ENCODE measurements at places on chromosomes 12 and 14.

DNA sequence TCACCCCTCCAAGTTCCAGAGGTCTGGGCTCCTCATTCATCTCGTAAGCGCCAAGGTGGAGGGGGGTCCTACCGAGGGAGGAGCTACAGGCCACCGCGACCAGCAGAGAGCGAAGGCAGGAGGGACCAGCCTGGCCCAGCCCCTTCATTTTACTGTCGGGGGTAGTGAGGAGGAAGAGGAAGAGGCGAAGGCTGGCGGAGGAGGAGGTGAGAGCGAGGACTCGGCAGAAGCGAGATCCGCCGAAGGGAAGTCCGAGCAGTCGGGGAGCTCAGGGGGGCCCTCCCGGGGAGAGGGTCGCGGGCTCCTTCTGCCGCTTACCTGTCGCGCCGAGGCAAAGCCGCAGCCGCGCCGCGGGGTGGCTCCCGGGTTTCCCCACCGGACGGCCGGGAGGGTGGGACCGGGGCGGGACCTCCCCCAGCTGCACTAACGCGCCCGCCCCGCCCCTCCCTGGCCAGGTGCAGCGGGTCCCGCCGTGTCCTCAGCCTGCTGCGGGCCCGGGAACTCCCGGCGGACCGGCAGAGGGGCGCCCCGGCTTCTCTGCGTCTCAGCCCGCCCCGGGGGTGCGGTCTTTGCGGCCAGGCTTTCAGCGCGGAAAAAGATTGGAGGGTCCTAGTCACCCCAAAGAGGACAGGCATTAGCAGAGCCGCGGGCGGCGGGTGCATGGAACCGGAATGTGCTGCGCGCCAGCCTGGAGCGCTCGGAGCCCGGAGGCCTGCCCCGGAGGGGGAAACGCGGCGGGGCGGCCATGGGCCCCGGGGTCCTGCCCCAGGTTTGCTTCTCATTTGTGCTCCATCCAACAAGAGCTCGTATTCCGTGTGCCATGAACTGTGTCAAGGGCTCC is at the start of gene GALNT6:
TSS of gene GALNT6 (minus strand) at position 124 of the 841 bp plus-strand sequence. CDS start 11,625 bp downstream, outside the sequence.
- DNase-seq = no peak

GRCh38 chr12:113151655-113152054 is 2.1 kb downstream of the CFAP73 start:
- no peak for DNase-seq

DNA sequence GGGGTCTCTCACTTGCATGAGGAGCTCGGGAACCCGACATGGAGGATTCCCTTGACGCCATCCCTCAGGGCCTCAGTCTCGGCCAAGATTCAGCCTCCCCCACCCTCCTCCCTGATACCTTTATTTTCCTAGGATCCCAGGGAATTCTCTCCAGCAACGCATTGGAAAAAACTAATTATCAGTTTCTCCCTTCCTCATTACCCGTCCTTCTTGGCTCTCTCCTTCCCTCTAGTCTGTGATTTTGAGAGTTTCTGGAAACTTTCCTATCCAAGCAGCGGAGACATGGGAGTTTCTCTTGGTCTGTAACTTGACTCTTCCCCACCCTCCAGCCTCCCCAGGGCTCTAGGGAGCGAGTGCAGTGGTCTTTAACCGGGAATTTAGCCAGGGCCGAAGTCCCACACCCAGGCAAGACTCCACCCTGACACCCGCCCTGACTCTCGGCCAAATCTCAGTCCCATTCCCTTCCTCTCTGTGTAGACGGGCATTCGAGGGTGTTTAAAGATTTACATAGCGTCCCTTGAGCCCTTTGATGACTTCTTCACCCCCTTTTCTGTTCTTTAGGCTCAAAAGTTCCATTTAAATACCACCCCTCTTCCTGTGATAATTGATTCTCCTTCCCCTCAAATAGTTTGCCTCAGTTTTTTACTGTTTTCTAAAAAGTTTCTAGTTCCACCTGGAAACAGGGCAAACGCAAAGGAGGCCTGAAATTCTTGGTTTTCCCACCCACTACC is 6.7 kb downstream of the HOXC5 start:
- DNase-seq = no peak

DNA sequence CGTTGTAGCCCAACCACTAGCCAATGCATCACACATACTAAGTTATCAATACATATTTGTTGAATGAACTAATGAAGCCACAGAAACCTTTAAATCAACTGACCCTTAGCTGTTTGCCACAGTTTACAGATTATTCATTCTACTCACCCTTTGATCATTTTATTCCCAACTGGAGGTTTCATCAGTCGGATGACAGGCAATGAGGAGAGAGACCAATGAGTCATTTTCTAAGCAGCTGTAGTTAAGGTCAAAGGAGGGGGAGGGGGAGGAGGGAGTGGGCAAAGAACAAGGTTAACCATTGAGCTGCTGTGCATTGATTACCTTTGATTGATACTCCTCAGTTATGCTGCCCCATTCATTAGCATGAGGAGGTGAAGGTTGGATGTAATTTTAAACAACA is 469.5 kb downstream of the VRK1 start:
- no peak for DNase-seq

DNA sequence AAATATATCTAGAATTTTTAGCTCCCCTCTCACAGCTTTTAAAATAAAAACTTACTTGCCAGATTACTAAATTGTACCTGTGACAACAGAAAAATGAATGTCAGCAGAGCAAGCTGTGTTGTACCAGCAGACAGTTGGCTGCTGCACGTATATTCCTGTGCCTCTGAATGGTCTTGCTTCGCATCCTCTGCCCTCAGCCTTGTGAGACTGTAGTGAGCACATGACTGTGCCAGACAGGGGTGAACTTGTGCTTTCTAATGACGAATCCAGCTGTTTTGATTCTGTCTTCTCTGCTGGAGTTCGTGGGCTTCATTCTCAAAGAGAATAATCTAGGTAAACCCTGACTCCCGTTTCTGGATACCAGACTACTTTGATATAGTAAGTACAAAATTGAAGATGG is 58.3 kb upstream of the FRMD6 start:
- no peak for DNase-seq

DNA sequence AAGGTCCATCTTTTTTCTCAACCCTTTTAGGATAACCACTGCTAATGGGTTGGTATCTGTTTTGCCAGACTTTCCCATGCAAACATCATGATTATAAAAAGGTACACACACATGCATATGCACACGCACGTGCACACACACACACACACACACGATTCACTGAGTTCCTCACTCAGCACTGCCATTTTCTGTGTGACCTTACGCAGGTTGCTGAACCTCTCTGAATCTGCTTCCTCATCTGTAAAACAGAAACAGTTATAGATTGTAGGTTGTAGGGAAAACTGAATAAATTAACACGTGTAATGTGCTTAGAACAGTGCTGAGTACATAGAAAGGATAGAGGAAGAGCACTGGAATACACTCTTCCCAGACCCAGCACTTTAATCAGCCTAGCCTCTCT is 182.3 kb downstream of the RBM19 start:
- no peak for DNase-seq

DNA sequence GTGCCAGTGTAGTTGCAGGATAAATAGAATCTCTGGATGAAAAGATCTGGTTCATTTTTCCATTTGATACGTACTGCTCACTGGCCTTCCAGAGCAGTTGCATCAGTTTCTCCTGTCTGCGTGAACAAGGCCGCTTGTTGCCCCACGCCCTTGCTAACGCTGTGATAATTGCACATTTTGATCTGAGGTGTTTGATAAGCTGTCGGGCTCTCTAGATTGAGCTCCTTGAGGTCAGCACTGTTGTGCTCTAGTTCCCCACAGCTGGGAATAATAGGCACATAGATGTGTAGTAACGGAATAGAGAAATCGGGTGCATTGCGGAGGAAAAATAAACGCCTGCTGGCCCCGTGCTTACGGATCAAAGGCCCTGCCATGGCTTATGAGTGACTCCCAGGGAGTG is 42.8 kb upstream of the TRAF3 start:
- DNase-seq = no peak

DNA sequence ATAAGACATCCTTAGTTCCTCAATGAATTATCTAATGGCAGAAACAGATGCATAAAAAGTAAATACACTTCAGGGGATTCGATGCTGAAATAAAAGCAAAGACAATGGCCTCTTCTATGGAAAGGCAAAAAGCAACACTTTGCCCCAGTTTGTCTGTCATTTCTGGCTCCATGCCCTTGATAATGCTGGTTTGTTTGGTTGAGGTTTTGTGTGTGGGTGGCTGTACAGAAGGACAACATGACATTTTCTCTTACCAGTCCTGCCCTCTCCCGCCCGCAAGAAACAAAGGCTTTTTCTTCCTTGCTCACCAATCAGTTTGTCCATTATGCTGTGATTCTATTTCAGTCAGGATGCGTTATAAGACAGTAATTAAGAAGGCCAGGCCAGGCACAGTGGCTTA is 18.1 kb upstream of the WDR89 start:
- DNase-seq = no peak

DNA sequence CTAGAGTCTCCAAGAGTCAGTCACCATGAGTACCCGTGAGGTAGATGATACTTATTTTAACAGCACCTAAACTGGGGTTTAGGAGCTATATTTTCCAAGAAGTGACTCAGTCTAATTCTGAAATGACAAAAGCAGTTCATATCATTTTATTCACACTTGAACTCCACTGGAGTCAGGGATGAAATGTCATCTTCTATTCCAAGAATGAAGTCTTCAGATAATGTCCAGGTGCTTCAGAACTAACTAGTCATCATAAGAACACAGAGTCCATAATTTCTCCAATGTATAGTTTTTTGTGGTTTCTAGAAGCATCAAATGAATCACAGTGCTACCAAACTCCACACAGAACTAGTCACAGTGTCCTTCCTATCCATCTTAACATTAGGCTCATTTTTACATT is 13.3 kb downstream of the DNM1L start:
- DNase-seq = no peak

GRCh38 chr12:2113119-2113912 is 60.5 kb downstream of the CACNA1C start:
- DNase-seq = no peak

DNA sequence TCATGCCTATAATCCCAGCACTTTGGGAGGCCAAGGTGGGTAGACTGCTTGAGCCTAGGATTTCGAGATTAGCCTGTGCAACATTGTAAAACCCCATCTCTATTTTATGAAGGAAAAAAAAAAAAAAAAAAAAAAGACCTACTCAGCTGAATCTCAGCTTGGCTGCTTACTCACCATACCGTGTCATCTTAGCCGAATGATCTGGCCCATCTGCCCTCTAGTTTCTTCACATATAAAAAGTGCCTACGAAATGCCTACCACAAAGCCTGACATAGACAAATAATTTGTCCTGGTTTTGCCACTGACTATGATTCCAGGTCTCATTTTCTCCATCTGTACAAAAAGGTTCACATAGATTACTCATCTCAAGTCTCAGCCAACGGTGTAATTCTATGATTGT is 10.1 kb downstream of the DIABLO start:
- DNase-seq = no peak

- DNase-seq = peak; percentile 88
Observed at GRCh38 chr14:22432348-22432976, 156.6 kb downstream of the DAD1 start.

GRCh38 chr14:26959972-26960660 is 362.3 kb upstream of the NOVA1 start:
- no peak for DNase-seq

- DNase-seq = no peak
Observed at GRCh38 chr14:87935081-87935828, 57.7 kb downstream of the GALC start.

- no peak for DNase-seq
Observed at GRCh38 chr12:12608557-12608957, 3.1 kb upstream of the CREBL2 start.

DNA sequence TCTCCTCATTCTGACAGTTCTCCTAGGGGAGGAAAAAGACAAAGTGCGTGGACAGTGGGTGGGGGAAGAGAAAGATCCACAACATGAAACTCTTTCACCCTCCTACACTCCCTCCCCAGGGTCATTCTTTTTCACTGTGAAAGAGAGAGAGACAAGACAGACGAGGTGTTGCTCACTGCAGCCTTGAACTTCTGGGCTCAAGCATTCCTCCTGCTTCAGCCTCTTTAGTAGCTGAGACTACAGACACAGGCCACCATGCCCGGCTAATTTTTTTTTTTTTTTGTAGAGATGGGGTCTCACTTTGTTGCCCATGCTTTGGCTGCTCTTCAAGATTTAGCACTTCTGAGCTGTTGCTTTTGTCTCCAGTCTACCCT is 2.7 kb downstream of the GPX2 start:
- DNase-seq = no peak

- DNase-seq = no peak
Observed at GRCh38 chr12:104467346-104467837, 10.6 kb downstream of the CHST11 start.

- no peak for DNase-seq
Observed at GRCh38 chr14:69501423-69501838, 16.9 kb downstream of the PLEKHD1 start.

- DNase-seq = no peak
Observed at GRCh38 chr12:116821291-116821690, 60.0 kb downstream of the HRK start.
